ENCODE measurements at places on chromosomes 6 and 20.

- peak; percentile 14 for DNase-seq
Measured at GRCh38 chr6:41053041-41053440, at the start of gene APOBEC2. Gene APOBEC2 (plus strand): TSS chr6:41053202. CDS start chr6:41053348, 146 bp downstream.

DNA sequence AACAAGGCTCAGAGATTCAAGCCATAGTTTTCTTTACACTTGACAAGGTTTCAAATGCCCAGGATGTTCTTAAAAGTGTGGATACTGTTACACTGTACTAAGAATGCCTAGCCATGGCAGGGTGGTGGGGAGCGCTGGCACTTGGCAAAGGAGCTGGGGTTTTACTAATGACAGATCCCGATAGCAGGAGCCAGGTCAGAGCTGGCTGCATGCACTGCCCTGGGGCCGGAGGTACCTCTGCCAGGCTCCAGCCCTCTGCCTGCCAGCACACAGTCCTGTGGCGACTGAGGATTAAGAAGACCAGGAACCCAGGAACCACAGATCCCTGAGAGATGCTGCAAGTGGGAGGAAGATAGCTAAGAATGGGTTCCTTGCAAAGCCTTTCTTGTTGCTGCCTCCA is 260.3 kb downstream of the ALDH8A1 start:
- no peak for DNase-seq

DNA sequence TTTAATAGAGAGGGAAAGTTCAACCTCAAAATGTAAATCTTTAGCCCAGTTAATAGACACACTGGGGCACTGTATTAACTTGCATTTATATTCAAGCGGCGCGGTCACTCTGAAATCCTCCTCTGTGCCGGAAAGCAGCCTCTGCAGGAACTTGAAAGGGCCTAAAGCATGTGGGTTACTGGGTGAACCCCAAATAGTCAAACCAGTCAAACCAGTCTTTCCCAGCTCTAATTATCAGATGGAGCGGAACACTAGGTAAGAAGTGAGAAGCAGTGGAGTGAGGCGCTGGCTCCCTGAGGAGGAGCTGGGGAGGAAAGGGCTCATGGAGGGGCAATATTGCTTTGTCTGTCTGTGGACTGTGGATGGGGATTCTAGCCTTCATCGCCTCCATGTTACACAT is 531.3 kb downstream of the QKI start:
- DNase-seq = no peak

GRCh38 chr20:63215101-63216040 is 560 bp downstream of the YTHDF1 start:
- DNase-seq = peak; percentile 31

- DNase-seq = no peak
Measured at GRCh38 chr6:13203145-13203544, 125.2 kb downstream of the TBC1D7 start.

GRCh38 chr6:143018955-143019354 is 41.7 kb upstream of the AIG1 start:
- no peak for DNase-seq

GRCh38 chr6:36329798-36330291 is 6.8 kb downstream of the BNIP5 start:
- no peak for DNase-seq

GRCh38 chr20:63745424-63745805 is 5.8 kb downstream of the SLC2A4RG start:
- no peak for DNase-seq

GRCh38 chr6:4108561-4109093 is 26.7 kb downstream of the ECI2 start:
- no peak for DNase-seq
